GM20000 (cell line): ENCODE measurements at places on chromosomes 3 and 15.
A peak's percentile ranks its signal among the peaks of the same experiment; 100 is the strongest.

DNA sequence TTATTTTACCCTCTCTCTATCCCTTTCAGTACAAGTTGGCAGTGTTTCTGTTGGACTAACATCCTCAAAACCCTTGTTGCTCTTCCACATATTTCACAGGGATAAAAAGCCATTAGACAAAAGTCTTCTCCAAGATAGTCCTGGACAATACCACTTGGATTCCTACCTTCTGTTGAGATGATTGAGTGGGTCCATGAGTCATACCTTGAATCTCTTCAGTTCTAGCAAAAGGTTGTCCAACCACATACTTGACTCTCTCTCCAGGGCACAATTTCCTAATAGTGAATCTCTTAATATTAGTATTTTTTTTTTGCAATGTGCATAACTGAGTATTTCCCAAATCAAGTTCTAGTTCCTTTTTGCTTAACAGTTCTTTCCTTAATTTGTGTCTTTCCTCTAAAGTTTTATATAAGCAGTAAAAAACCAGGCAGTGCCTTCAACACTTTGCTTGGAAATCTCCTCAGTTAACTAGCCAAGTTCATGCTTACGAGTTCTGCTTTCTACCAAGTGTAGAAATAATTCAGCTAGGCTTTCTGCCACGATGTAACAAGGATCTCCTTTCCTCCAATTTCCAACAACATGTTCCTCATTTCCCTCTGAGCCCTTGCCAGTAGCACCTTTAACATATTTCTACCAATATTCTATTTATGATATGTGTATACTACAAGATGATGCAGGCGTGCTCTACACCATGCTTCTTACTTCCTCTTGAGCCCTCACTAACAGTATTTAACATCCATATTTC, 68.3 kb upstream of the NEO1 start:
- DNase-seq = no peak

GRCh38 chr3:165442061-165442460, 245.9 kb upstream of the SLITRK3 start:
- DNase-seq = no peak

DNA sequence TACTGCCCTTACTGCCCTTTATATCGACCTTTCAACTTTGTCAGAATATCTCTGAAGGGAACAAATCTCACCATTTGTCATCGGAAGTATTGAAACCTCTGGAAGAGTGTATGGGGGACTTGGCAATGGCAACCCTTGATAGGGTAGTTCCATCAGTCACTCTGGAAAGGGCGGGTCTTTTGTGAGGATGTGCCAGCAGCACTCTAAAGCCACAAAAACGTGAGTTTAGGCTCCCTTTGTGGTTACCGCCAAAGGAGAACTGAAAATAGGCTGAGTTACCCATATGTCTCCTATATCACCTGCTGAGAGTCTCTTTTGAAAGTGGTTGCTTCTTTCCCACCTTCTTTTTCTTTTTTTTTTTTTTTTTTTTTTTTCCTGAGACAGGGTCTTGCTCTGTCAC, 296.8 kb upstream of the CHRM5 start:
- peak; percentile 22 for DNase-seq

DNA sequence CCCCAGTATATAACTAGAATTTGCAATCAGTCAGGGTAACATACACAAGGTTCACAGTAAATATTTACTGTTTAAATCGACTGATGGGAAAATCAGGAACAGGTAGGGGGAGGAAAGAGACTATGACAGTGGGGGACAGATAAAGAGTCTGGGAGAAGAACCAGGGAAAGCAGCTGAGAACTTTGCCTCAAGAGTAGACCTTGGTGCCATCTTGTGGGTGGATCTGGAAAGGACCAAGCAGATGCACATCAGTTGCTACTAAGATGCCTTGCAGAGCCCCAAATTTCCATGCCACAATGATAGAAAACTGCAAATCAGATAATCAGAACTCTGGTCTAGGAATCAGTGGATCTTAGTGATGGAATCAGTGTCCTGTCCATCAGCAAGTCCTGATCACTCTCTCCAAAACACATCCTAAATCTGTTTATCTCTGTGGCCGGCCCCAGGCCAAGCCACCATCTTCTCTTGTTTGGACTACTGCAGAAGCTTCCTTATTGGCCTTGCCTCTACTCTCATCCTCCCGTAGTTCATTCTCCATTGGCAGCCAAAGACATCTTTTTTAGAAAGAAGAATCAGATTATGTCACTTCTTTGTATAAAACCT, 62.7 kb downstream of the PDE8A start:
- peak; percentile 45 for DNase-seq
